ENCODE measurements at places on chromosomes 6 and 20. TPM values are rescaled to one million over a fixed set of nuclear protein-coding genes. Genes with fewer than 3 reads are reported as not detected.

Gene TRIM27
- 46.9 TPM for total RNA-seq

Gene PACRG
- total RNA-seq, result not detected

Gene MDFI
- 1.1 TPM for total RNA-seq

Gene SCUBE3
- 0.05 TPM for total RNA-seq

Gene SOBP
- total RNA-seq, result 0.60 TPM

Gene CPXM1
- not detected for total RNA-seq

All from A549 treated with AZD2906 at 1 μM for 4 hours (cell line).